ENCODE measurements at places on chromosomes 2 and 18.

GRCh38 chr2:189646521-189646920, 14.7 kb upstream of the ASNSD1 start:
- no peak for DNase-seq
- no peaks in the 10 kb centered on the region for H3K27me3 ChIP-seq
- no peak overlapping the region for H3K4me3 ChIP-seq

DNA sequence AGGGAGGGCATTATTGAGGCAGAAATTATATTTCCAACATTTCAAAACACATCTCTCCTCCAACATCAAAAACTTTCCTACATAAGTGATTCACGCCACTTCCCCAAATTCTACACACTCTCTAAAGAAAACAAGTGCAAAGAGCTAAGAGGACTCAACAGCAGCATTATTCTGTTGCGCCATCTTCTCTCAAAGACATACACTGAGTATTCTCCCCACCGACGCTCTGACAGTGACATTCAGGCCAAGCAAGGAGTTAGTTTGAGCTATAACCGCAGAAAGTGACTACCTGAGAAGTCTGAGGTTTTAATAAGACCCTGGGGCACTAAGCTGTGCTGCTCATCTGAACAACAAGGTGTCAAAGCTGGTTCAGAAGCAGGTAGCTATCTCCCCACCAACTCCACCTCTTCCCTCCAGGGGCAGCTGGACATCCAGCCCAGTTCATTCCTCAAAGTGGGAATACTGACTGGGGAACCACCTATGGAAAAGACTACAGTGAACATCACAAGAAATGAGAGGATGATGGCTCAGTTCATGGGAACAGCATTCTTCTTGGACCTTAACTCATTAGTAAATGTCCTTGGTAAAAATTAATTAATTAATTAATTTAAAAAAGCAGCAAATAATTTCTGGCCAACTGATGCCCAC, 309.5 kb upstream of the CCDC68 start:
- no peak for DNase-seq
- H3K27ac ChIP-seq: no peak overlapping the region
- no peaks in the 10 kb centered on the region for H3K36me3 ChIP-seq
- no peaks in the 10 kb centered on the region for H3K27me3 ChIP-seq
- H3K4me1 ChIP-seq: no peaks in the 10 kb centered on the region
- H3K4me3 ChIP-seq: no peak overlapping the region

DNA sequence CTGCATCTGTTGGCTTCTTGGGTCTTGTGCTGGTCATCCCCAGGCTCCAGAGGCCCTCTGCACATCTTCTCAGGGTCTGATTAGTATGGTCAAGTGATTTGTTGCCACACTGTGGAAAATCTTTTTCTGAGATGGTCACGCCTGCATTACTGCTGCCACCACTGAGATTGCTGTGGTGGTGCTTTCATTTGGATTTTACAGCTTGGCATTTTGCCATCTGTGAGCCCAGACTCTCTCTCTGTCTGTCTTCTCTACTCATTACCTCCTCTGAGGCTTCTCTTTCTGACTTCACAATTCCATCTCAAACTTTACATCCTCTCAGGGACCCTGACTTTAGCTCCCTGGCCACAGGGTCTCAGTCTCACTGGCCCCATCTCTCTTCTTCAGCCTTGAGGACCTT, 154.6 kb downstream of the LRRTM1 start:
- H3K27ac ChIP-seq: no peak overlapping the region
- H3K36me3 ChIP-seq: no peaks in the 10 kb centered on the region
- H3K27me3 ChIP-seq: no peaks in the 10 kb centered on the region
- no peaks in the 10 kb centered on the region for H3K4me1 ChIP-seq
- no peak overlapping the region for H3K4me3 ChIP-seq

DNA sequence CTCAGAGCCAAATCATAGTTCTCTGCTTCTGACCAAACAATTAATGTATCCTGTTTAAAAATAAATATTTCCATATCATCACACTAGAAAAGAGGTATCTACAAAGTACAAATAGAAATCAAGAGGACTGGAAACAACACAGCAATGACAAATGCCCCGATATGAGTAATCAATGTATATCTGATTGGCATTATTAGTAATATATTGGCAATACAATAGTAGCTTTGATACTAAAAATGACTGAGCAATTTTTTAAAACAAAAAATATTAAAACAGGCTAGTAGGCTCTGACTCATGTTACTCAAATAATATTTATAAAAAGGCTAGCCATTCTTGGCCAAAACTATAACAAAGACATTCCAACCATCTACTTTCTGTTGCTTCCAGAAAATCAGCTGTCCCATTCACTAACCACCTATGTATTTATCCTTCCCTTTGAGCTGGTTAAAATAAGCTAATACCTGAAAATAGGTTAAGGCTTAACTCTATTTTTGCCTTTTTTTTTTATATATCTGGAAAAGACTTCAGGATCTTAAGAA, 13.3 kb downstream of the PPP4R3B start:
- H3K27ac ChIP-seq: no peak overlapping the region
- H3K4me3 ChIP-seq: no peak overlapping the region
- peaks cover 55% of the 10 kb centered on the region for H3K4me1 ChIP-seq
- DNase-seq: no peak

GRCh38 chr2:56100791-56101312, 82.9 kb upstream of the CCDC85A start:
- no peaks in the 10 kb centered on the region for H3K4me1 ChIP-seq
- no peaks in the 10 kb centered on the region for H3K36me3 ChIP-seq
- no peak overlapping the region for H3K27ac ChIP-seq
- no peak overlapping the region for H3K4me3 ChIP-seq
- no peaks in the 10 kb centered on the region for H3K27me3 ChIP-seq

GRCh38 chr2:46580416-46580815, 101.1 kb downstream of the TMEM247 start:
- H3K36me3 ChIP-seq: peaks cover 4% of the 10 kb centered on the region
- no peak for DNase-seq
- H3K4me3 ChIP-seq: no peak overlapping the region
- H3K27me3 ChIP-seq: no peaks in the 10 kb centered on the region
- H3K27ac ChIP-seq: no peak overlapping the region

GRCh38 chr2:4247791-4248190, 544.4 kb downstream of the DCDC2C start:
- DNase-seq: no peak
- no peak overlapping the region for H3K27ac ChIP-seq
- no peak overlapping the region for H3K4me3 ChIP-seq
- H3K36me3 ChIP-seq: no peaks in the 10 kb centered on the region
- H3K27me3 ChIP-seq: no peaks in the 10 kb centered on the region
- no peaks in the 10 kb centered on the region for H3K4me1 ChIP-seq

DNA sequence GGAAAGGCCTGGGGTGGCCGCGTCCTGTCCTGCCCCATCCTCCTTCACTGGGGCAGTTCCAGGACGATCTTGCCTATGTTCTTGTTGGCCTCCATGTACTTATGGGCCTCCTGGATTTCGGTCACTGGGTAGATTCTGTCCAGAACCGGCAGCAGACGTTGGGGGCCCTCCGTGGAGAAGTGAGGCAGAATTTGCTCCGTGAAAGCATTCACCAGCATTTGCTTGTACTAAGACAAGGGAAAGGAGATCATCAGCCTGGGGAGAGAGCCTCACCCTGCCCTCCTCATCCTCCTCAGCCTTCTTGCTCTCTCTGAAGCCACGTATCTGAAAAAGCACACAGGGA, 1.4 kb upstream of the SF3B6 start:
- no peaks in the 10 kb centered on the region for H3K27me3 ChIP-seq
- DNase-seq: no peak
- H3K4me1 ChIP-seq: peaks cover 28% of the 10 kb centered on the region
- peak overlapping the region; percentile 87 for H3K4me3 ChIP-seq

DNA sequence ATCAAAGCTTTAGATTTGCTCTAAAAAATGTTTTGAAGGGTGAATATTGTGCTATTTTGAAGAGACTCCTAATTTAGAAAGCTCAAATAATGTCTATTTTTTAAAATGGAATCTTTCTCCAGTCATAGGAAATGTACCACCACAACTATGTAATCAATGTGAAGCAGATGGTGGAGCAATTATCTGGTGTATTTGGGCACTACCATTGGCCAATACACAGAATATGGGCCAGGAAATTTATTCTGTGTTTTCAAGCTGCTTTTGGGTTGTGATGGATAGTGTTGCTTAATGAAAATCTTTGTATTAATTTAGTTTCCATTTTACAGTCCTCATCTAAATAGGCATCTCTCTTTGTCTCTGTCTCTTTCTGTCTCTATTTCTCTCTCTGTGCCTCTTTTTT, 17.1 kb upstream of the VWC2L start:
- no peaks in the 10 kb centered on the region for H3K36me3 ChIP-seq
- no peaks in the 10 kb centered on the region for H3K27me3 ChIP-seq
- H3K4me1 ChIP-seq: no peaks in the 10 kb centered on the region

- no peak overlapping the region for H3K4me3 ChIP-seq
- no peaks in the 10 kb centered on the region for H3K27me3 ChIP-seq
- peaks cover 20% of the 10 kb centered on the region for H3K36me3 ChIP-seq
- no peak for DNase-seq
- H3K4me1 ChIP-seq: no peaks in the 10 kb centered on the region
These were observed 35.7 kb downstream of the SH3YL1 start for GRCh38 chr2:228115-228514.

GRCh38 chr2:235271936-235272335, 221.9 kb upstream of the AGAP1 start:
- DNase-seq: no peak
- no peaks in the 10 kb centered on the region for H3K27me3 ChIP-seq
- H3K4me3 ChIP-seq: no peak overlapping the region
- H3K4me1 ChIP-seq: no peaks in the 10 kb centered on the region

DNA sequence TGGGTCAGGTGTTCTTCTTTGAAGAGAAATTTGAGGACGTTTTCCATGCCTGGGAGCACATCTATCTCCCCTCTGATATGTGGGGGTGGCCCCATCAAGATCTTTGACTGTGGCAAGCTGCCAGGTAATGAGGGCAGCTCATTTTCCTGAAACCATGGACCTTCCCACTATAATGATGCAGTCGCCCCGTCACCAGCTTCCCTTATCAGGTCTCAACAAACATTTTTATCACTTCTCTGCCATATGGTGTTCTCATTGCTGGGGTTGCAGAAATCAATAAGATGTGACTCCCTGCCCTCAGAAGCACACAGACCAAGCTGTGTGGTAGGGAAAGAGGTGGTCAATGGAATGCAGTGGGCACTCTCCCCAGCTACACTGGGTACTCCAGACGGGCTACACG, 48.4 kb upstream of the B3GNT7 start:
- H3K4me1 ChIP-seq: no peaks in the 10 kb centered on the region
- H3K27me3 ChIP-seq: no peaks in the 10 kb centered on the region
- H3K36me3 ChIP-seq: no peaks in the 10 kb centered on the region

GRCh38 chr18:26556573-26556972, 8.2 kb upstream of the KCTD1 start:
- DNase-seq: no peak
- no peak overlapping the region for H3K27ac ChIP-seq
- H3K4me1 ChIP-seq: no peaks in the 10 kb centered on the region
- H3K36me3 ChIP-seq: no peaks in the 10 kb centered on the region

DNA sequence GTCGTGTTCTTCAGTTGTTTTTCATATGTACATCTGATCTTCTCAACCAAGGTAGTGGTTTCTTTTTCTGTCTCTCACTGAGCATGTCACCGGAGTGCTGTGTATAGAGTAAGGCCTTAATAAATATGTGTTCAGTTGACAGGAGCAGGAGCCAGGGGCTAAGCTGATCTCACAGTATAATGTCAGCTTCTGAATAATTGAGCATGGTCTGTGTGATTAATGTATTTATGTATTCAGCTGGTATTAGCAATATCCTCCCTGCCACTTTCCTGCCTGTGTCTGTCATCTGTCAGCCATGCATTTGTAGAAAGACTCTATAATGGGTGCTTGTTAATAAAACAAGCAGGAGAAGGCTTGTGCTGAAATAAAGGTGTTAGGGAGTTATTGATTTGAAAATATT, 198.9 kb downstream of the ADCYAP1 start:
- no peaks in the 10 kb centered on the region for H3K4me1 ChIP-seq
- no peak for DNase-seq
- no peak overlapping the region for H3K4me3 ChIP-seq
- no peak overlapping the region for H3K27ac ChIP-seq

DNA sequence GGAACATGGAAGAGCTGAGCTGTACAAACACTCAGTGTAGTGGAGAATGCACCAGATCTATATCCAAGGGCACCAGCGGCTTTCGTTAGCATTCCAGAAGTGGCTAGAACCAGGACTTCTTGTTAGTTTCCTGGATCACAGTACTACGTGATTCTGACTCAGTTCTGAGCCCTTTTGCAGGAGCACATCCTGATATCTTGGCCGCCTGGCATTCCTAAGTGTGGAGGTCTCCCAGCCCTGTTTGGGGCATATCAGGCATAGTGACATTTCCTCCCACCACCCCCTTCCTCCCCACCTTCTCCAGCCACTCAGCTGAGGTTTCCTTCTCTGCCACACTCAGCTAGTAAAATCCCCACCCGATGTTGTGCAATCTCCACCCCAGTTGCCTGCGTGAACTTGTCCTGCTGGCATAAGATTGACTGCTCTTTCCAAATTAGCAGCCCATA, 63.4 kb downstream of the BMP10 start:
- DNase-seq: peak; percentile 55
- H3K36me3 ChIP-seq: peaks cover 88% of the 10 kb centered on the region
- no peaks in the 10 kb centered on the region for H3K27me3 ChIP-seq
- peaks cover 43% of the 10 kb centered on the region for H3K4me1 ChIP-seq
- peak overlapping the region; percentile 32 for H3K27ac ChIP-seq

- DNase-seq: no peak
- H3K4me3 ChIP-seq: no peak overlapping the region
- no peaks in the 10 kb centered on the region for H3K36me3 ChIP-seq
- H3K27me3 ChIP-seq: no peaks in the 10 kb centered on the region
- H3K27ac ChIP-seq: no peak overlapping the region
- no peaks in the 10 kb centered on the region for H3K4me1 ChIP-seq
These were observed 69.0 kb downstream of the ITGB1BP1 start for GRCh38 chr2:9354318-9354717.

Measured in CD4-positive, alpha-beta memory T cell (primary cell).